ENCODE measurements at places on chromosomes 12 and 14.

DNA sequence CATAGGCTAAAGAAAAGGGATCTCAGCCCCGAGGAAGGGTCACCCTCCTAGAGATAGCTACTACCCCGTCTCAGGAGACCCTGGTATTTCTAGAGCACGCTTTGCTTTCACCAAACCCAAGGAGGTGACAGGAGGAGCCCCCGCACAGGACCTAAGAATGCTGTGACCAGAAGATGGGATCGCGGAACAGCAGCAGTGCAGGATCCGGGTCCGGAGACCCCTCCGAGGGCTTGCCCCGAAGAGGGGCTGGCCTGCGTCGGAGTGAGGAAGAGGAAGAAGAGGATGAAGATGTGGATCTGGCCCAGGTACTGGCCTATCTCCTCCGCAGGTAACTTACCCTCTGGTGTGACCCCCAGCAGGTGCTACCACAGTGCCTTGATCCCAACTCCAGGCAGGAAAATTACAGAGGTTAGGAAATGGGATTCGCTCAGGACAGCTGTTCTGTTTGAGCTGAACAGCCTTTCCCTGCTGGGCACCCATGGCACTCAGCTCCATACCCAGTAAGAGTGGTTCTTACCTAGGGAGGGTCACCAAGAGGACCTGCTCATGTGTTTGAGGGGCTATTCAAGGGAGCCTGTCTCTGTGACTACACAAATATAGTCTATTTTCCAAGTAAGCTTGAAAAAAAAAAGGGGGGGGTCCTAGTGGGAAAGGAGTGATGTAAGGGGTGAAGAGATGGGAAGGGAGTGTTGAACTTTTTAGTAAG is 826 bp upstream of the NRL start:
- no peak for DNase-seq

DNA sequence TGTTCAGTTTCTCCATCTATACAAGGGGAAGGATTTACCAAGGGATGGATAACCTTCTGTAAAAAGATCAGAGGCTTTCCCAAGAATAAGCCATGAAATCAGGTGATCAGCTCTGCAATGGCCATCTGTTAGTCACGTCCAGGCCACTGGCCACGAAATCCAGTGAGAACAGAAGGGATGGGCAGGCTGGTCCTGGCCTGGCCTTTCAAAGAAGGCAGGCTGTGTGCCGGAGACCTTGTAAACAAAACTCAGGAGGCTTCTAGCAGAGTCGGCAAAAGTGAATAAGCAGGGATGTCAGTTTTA is 68.5 kb downstream of the RNF34 start:
- DNase-seq, result no peak

DNA sequence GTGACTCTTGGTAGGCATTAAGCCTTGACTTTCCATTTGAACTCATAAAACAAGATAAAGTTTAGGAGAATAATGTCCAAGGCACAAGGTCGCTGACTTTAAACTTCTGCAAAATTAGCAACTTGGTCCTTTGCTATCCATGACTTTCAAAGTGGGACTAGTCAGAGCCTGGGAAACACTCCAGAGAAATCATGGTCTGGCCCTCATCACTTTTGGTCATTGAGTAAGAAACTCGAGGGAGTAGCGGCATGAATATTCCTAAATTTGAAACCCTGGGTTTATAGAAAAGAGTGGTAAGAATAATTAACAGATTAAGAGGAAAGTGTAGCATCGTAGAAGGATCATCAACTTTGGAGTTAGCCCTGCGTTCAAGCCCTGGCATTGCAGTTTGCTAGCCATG is 16.9 kb upstream of the APPL2 start:
- no peak for DNase-seq

- no peak for DNase-seq
Observed at GRCh38 chr12:23634344-23634743, 315.1 kb downstream of the SOX5 start.

DNA sequence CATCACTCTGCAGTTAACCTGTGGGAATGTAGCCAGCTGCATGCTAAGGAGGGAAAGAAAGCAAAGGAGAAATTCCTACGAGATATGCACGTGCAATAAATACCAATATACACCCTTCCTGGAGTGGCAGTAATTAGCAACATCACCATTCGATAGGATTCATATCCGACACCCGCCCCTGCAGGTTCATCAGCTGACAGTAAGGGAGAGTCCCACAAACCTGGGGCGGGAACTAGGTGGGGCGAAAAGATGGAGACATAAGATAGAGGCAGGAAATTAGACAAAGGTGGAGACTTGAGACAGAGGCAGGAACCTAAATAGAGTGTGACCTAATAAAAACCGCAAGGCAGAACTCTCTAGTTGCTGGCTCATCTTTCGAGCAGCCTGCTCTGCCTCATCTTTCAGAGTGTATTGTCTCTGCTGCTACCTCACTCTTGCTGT is 51.6 kb downstream of the PLEKHG3 start:
- DNase-seq, result peak; percentile 46

DNA sequence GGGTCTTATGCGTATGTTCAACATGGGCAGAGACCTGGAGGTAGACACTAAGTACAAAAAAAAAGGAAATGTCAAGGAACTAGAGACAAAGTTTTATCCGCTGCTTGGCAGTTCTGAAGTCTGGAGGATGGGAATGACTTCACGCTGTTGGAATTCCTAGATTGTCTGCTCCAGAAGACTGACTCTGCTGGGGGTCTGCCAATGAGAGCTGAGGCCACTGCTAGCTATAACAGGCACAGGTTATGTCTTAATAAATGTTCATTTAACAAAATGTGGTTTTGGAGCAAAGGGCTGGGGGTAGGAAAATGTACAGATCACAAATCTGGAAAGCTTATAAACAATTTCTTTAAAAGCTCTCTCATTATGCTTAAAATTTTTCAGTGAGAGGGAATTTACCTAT is 5.9 kb downstream of the RNASE8 start:
- DNase-seq, result no peak

DNA sequence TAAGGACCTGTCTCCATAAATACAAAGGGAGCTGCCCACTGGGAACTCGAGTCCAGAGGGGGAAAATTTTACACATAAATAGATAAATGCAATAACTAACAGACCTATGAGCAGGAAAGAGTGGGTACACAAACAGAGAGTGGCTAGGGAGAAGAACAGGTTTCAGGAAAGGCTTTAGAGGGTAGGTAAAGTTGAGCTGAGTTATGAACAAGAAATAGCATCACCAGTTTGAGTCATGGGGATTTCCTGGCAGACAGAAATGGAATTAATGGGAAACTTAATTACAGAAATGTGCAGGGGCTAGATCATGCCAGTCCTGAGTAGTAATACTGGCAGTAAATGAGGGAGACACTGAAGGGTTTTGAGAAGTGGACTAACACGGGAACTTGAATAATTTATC is 58.0 kb upstream of the CCDC175 start:
- no peak for DNase-seq

All from activated T-helper 1 cell treated with anti-CD3 and anti-CD28 coated beads, Interleukin-2, amount 50 U/mL, for 16 hours (primary cell).